ENCODE measurements at places on chromosomes 4 and X. TPM values are rescaled to one million over a fixed set of nuclear protein-coding genes. Genes with fewer than 3 reads are reported as not detected.

MAGEC3 gene
- total RNA-seq, result not detected

BEX2 gene
- total RNA-seq, result not detected

PDGFC gene
- 39.8 TPM for total RNA-seq

MTMR8 gene
- total RNA-seq, result 1.3 TPM

SPATA4 gene
- total RNA-seq, result not detected

HSFX4 gene
- not detected for total RNA-seq

CLCN3 gene
- 65.7 TPM for total RNA-seq

PPARGC1A gene
- 78.8 TPM for total RNA-seq

OTC gene
- not detected for total RNA-seq

SPRY1 gene
- total RNA-seq, result 50.3 TPM

TCEAL2 gene
- total RNA-seq, result not detected

NEIL3 gene
- 1.7 TPM for total RNA-seq

- peak; percentile 10 for DNase-seq
- no peak overlapping the region for H3K27ac ChIP-seq
- no peaks in the 10 kb centered on the region for H3K4me1 ChIP-seq
- no peaks in the 10 kb centered on the region for H3K27me3 ChIP-seq
These were observed 6.6 kb upstream of the UTP3 start for GRCh38 chr4:70681704-70682103.

GRCh38 chr4:182427554-182427953 lies 184.4 kb downstream of the TENM3 start:
- H3K4me1 ChIP-seq, result no peaks in the 10 kb centered on the region
- DNase-seq, result no peak
- no peak overlapping the region for H3K27ac ChIP-seq
- H3K27me3 ChIP-seq, result no peaks in the 10 kb centered on the region
- H3K36me3 ChIP-seq, result no peaks in the 10 kb centered on the region
- H3K4me3 ChIP-seq, result no peak overlapping the region

GRCh38 chr4:6549890-6550620 lies 24.9 kb upstream of the MAN2B2 start:
- H3K4me1 ChIP-seq, result no peaks in the 10 kb centered on the region
- H3K4me3 ChIP-seq, result no peak overlapping the region
- no peaks in the 10 kb centered on the region for H3K36me3 ChIP-seq
- H3K27me3 ChIP-seq, result peaks cover 84% of the 10 kb centered on the region
- no peak overlapping the region for H3K27ac ChIP-seq

DNA sequence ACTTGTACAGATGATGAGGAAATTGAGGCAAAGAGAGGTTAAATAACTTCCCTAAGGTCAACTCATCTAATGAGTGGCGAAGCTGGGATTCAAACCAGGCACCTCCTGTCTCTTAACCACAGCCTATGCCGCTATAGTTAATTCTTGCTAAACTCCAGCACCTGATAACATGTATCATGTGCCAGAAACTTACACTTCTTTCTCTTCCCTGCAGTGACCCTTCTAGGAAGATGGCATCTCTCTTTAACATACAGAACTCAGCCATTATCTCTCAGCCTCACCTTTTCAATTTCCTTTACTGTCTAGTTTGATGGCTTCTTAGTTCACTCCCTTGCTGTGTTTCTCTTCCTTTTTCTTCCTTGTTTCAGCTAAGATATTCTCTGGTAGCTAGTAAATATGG lies 2.5 kb downstream of the VBP1 start:
- H3K36me3 ChIP-seq, result peaks cover 20% of the 10 kb centered on the region
- H3K4me3 ChIP-seq, result no peak overlapping the region
- H3K27me3 ChIP-seq, result no peaks in the 10 kb centered on the region
- H3K27ac ChIP-seq, result no peak overlapping the region
- H3K4me1 ChIP-seq, result peaks cover 24% of the 10 kb centered on the region

- no peaks in the 10 kb centered on the region for H3K36me3 ChIP-seq
- H3K27me3 ChIP-seq, result no peaks in the 10 kb centered on the region
- H3K4me1 ChIP-seq, result no peaks in the 10 kb centered on the region
- no peak overlapping the region for H3K27ac ChIP-seq
- H3K4me3 ChIP-seq, result no peak overlapping the region
These were observed 49.7 kb upstream of the TMEM154 start for GRCh38 chr4:152729466-152729865.

DNA sequence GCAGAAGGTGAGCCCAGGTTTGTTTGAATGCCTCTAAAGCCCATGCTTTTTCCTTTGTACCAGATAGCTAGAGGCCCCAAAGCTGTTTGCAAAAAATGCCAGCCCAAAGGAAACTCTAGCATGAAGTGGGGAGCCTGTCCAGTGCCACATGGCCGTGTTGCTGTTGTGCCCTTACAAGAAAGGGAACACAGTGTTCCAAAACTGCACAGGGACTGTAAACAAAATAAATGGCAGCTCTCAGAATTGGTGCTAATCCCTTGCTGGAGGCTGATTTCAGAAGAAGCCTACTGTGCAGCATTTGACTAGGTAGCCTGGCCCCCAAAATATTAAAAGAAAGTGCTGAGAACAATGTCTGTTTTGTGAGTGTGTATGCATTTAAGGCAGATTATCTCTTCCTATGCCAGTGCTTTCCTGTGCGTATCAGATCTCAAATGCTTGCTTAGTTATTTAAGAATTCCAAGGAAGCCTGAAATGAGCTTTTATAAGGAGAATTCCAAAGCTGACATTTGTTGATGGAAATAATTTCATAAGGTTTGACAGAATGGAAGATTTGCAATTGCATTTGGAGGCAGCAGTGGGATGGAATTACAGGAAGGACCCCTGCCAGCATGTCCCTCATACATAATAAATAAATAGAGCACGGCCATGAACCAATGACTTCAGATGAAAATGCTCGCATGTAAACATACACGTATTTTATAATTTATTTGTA lies 115.7 kb downstream of the IRF2 start:
- no peak for DNase-seq
- H3K36me3 ChIP-seq, result no peaks in the 10 kb centered on the region
- no peak overlapping the region for H3K27ac ChIP-seq

DNA sequence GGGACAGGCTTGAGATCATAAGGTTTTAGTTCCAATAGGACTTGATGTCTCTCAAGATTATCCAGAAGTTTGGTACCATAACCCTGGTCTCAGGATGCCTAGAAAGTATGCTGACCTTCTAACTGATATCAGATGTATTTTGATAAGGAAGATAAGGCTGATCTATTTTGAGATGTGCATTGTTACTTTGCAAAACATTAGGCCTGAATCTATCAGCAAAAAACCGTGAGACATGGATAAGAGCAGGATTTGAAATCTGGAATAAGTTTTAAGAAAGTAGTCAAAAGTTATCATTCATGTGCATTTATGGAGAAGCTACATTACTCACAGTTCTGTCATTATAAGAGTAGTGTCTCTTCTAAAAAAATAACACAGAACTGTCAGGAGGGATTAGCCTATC lies 467.1 kb upstream of the HS3ST1 start:
- H3K36me3 ChIP-seq, result no peaks in the 10 kb centered on the region
- DNase-seq, result no peak
- H3K4me1 ChIP-seq, result no peaks in the 10 kb centered on the region
- no peak overlapping the region for H3K4me3 ChIP-seq
- H3K27me3 ChIP-seq, result no peaks in the 10 kb centered on the region
- no peak overlapping the region for H3K27ac ChIP-seq

DNA sequence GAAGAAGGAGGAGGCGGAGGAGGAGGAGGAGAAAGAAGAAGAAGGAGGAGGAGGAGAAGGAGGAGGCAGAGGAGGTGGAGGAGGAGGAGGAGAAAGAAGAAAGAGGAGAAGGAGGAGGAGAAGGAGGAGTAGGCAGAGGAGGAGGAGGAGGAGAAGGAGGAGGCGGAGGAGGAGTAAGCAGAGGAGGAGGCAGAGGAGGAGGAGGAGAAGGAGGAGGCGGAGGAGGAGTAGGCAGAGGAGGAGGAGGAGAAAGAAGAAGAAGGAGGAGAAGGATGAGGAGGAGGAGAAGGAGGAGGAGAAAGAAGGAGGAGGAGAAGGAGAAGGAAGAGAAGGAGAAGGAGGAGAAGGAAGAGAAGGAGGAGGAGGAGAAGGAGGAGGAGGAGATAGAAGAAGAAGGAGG lies 19.9 kb downstream of the MRFAP1 start:
- no peak overlapping the region for H3K4me3 ChIP-seq
- DNase-seq, result no peak
- peaks cover 23% of the 10 kb centered on the region for H3K4me1 ChIP-seq
- no peaks in the 10 kb centered on the region for H3K36me3 ChIP-seq

GRCh38 chrX:11478911-11479310 lies 185.7 kb downstream of the AMELX start:
- H3K36me3 ChIP-seq, result no peaks in the 10 kb centered on the region
- no peaks in the 10 kb centered on the region for H3K4me1 ChIP-seq
- H3K27ac ChIP-seq, result no peak overlapping the region
- no peak for DNase-seq
- H3K4me3 ChIP-seq, result no peak overlapping the region
- H3K27me3 ChIP-seq, result no peaks in the 10 kb centered on the region

- peaks cover 40% of the 10 kb centered on the region for H3K4me1 ChIP-seq
- H3K4me3 ChIP-seq, result peak overlapping the region; percentile 52
- H3K27ac ChIP-seq, result peak overlapping the region; percentile 36
These were observed 1.1 kb downstream of the FGFR3 start for GRCh38 chr4:1793940-1794808.

GRCh38 chr4:16897991-16898827 lies at the start of gene LDB2:
Gene LDB2 (minus strand): TSS chr4:16898645.
- H3K27ac ChIP-seq, result peak within 1 kb of the TSS; percentile 73
- H3K36me3 ChIP-seq, result no peaks in the 10 kb centered on the region
- no peaks in the 10 kb centered on the region for H3K4me1 ChIP-seq
- peak within 1 kb of the TSS; percentile 48 for H3K4me3 ChIP-seq
- peak; percentile 94 for DNase-seq

GRCh38 chr4:89685277-89685676 lies 151.7 kb downstream of the SNCA start:
- H3K27me3 ChIP-seq, result no peaks in the 10 kb centered on the region
- H3K4me1 ChIP-seq, result no peaks in the 10 kb centered on the region
- DNase-seq, result no peak
- no peak overlapping the region for H3K4me3 ChIP-seq

DNA sequence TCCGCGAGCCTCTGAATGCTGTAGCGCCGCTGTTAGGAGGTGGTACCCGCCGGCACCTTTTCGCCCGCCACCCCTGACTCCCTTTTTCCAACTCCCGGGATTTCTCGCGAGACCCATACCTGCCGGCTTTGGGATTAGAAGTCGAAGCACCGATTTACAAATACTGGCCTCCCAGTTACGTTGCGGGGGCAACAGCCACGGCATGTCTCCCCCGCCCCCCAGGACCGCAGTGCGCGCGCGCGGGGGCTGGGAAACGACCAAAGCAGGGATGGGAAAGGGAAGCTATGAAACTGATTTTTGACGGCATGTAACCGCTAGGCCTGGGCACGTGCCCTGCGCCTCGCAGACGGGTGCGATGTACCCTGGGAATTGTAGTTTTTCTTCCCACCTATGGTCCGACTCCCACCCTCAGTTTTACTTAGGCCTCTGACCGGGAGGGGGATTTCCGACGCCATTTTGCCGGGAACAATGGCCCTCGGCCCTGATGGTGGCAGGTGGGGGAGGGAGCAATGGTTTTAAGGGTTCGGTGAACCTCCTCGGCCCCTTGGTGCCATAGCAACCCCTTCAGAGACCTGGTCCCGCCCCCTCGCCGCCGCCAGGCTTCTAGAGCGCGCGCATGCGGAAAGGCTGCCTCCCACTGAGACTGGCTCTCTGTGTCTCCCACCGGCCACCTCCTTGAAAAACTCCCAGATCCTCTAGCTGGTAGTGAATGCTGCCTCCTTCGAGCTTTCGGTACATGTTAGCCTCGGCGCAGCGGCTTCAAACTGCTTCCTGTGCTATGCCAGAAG lies 772 bp upstream of the WNK3 start:
- DNase-seq, result no peak
- no peaks in the 10 kb centered on the region for H3K36me3 ChIP-seq
- no peaks in the 10 kb centered on the region for H3K4me1 ChIP-seq
- peak overlapping the region; percentile 53 for H3K4me3 ChIP-seq
- peak overlapping the region; percentile 26 for H3K27ac ChIP-seq

DNA sequence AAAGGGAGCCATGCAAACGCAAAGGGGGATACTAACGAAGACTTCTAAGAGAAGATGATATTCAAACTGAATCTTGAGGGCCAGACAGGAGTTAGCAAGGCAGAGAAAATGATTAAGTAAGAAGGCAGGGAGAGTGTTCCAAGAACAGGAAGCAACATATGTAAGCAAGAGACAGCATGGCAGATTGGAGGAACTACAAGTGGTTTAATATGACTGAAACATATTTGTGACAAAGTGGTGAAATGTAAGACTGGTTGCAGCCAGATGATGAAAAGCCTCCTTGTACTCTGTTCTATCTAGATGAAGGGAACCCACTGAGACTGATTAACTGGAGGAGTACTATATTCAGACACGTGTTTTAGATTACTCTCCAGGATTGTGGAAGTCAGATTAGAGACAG lies 116.6 kb upstream of the DIAPH2 start:
- DNase-seq, result no peak
- H3K4me1 ChIP-seq, result no peaks in the 10 kb centered on the region
- H3K4me3 ChIP-seq, result no peak overlapping the region
- H3K27ac ChIP-seq, result no peak overlapping the region

DNA sequence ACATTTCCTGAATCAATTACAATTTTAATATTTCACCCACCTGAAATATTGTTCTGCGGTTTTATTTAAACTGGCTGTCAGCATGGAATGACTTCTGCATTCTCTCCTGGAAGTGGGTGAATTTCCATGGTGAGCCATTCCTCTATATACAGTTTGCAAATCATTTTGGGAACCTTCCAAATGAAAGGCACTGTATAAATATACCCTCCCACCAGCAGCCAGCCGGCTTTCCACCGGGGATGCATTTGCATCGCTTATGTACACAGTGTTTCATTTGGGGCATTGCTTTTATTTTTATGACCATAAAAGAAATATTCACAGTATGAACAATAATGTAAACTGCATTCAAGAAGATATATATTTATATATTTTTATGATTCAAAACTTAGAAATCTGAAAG lies 4.7 kb upstream of the IL1RAPL1 start:
- H3K4me3 ChIP-seq, result no peak overlapping the region
- DNase-seq, result peak; percentile 5
- no peaks in the 10 kb centered on the region for H3K4me1 ChIP-seq

- peak overlapping the region; percentile 97 for H3K4me3 ChIP-seq
- H3K36me3 ChIP-seq, result no peaks in the 10 kb centered on the region
- H3K27ac ChIP-seq, result peak overlapping the region; percentile 100
- H3K4me1 ChIP-seq, result peaks cover 71% of the 10 kb centered on the region
- no peaks in the 10 kb centered on the region for H3K27me3 ChIP-seq
- peak; percentile 43 for DNase-seq
These were observed 2.5 kb downstream of the CCNI start for GRCh38 chr4:77073106-77073809.

DNA sequence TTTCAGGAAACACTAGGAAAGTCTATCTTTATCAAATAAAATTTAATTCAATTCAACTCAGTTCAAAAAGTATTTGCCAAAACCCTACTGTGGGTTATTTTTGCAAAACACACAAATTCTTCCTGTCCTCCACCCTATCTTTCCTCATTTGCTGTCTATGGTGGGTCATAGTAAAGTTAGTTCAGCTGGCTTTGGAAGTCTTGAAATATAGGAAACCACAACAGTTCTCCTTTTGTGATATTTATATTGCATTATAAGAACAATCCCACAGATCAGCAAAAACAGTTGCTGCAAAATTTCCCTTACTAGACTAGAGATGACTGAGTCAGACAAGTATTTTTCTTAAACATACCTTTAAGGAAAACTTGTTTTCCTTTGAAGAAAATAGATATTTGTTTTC lies 22.2 kb downstream of the CYBB start:
- no peaks in the 10 kb centered on the region for H3K36me3 ChIP-seq
- H3K4me3 ChIP-seq, result no peak overlapping the region
- no peak for DNase-seq
